ENCODE measurements at places on chromosomes 5 and 9.
A peak's percentile ranks its signal among the peaks of the same experiment; 100 is the strongest.

- peak; percentile 46 for DNase-seq
These were observed 34.9 kb upstream of the FOXI1 start for GRCh38 chr5:170070556-170071412.

DNA sequence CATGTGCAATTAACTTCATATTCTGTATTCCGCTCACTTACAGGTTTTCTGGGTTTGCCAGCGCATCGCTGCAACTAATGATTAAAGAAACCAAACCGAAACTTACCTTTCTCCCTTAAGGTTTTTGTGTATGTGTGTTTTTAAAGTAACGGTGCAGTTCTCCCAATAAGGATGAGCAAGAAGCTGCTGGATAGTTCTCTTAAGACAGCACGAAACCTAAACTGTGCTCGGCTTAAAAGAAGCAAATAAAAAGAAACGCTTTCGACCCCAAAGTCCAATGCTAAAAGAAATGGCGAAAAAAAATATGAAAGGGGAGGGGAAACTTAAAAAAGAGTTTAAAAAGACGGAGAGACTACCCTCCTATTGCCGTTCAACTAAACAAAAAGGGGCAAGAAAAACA lies 340 bp downstream of the ELAVL2 start:
- DNase-seq: no peak

- no peak for DNase-seq
These were observed 18.3 kb downstream of the PTGES2 start for GRCh38 chr9:128109050-128109709.

DNA sequence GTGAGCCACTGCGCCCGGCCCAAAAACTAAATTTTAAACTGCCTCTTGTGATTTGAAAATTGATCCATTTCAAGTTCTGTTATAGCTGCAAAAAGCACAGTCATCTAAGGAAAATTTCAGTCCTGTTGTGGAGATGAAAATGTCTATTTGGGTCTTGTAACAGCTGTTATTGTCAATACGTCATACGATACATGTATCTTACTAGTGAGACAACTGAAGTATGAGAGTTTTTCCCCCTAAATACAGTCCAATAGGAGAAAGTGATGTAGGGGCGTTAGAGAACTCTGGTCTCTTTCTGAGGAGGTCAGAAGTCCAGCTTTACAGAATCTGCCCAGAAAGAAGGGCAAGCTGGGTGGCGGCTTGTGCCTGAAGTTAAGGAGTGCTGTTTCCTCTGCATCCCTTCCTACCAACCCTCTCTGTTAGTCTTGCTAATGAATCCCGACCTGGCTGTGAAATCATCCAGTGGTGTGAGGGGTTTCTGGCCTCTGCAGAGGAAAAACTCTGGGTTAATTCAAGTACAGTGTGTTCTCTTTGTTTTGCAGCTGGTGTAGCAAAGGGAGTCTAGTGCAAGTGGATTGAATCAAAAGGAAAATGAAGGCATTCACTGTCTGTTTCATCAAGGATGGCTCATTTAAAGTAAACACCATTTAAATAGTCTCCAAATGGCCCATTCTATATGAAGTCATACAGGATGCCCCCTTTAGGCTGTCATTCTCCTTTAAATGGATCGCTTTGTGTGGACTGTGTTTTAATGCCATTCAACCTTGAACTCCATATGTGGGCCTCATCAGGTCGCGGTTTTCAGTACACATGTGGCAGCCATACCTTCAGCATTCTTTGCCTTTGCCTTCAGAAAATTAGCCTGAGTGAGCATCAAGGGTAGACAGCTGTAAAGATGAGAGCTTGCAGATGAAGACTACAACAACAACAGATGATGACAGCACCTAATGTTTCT lies 59.0 kb downstream of the AOPEP start:
- no peak for DNase-seq

- DNase-seq: no peak
These were observed 61.2 kb upstream of the SLC25A51 start for GRCh38 chr9:37965116-37965515.

- DNase-seq: peak; percentile 5
These were observed 854 bp upstream of the ARL15 start for GRCh38 chr5:54311176-54311677.

Data from SK-MEL-5 (cell line).